ENCODE measurements at places on chromosomes 7 and 10. TPM values are rescaled to one million over a fixed set of nuclear protein-coding genes. Genes with fewer than 3 reads are reported as not detected.

The ENTPD1 gene
- 3.5 TPM for total RNA-seq

The PRR15 gene
- total RNA-seq: not detected

The DDC gene
- total RNA-seq: 0.40 TPM

The KLF14 gene
- 0.54 TPM for total RNA-seq

The C7orf33 gene
- not detected for total RNA-seq

The HHEX gene
- 3.3 TPM for total RNA-seq

Data from psoas muscle (tissue), 8 donors.